NCI-H1048 (cell line): ENCODE measurements at places on chromosomes 3 and 15.

DNA sequence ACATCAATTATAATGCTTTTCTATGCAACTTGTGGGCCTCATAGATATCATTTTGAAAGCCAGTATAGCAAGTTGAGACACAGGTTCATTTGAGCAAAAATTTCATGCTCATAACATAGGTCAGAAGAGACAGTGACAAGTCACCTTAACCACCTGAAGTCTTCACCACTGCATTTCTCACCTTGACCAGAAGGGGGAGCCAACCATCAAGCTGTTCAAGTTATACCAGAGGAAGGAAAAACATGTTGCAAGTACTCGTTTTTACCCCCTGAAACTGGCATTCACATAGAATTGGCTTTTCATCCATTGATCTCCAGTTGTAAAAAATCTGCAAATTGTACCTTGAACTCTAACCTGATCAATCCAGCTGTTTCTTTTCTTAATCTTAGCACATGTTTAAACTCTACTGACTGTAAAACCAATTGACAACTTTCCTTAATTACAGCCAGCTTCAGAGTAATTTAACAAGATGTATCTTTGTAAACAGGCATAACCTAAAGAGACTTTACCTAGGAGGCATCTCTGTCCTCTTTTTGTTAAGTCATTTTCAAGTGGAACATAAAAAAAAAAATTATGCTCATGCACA is 1.4 kb downstream of the LMOD3 start:
- DNase-seq: peak; percentile 19

DNA sequence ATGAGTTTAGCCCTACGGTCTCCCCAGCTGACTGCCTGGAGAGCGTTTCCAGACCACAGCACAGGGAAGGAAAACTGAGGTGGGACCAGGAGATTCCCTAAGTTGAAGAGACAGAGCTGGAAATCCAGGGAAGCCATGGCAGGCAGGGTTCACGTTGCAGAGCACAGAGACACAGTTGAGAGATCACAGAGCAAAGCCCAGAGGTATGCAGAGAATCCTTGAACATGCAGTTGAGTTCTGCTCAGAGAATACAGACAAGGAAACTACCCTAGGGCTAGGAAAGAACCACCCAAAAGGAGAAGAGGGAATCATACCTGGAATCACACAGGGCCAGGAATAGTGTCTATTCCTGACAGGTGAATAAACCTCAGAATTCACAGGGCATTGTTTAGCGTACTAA is 14.3 kb downstream of the SLC28A1 start:
- no peak for DNase-seq

DNA sequence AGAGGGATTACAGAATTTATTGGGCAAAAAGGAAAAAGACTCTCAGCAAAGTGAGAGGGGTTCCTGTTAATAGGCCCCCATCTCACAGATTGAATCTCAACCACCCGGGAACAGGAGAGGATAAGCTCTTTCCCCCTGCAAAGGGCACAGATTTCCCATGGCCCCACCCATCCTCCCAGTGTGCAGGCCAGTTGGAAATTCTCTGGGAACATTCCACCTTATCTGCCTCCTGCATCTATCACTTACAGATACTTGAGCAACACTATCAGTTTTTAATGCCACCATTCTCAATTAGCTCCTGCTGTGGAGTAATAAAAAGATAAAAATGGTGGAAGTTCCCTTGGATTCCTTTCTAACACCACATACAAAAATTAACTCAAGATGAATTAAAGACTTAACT is 350.0 kb upstream of the BCHE start:
- DNase-seq: no peak

DNA sequence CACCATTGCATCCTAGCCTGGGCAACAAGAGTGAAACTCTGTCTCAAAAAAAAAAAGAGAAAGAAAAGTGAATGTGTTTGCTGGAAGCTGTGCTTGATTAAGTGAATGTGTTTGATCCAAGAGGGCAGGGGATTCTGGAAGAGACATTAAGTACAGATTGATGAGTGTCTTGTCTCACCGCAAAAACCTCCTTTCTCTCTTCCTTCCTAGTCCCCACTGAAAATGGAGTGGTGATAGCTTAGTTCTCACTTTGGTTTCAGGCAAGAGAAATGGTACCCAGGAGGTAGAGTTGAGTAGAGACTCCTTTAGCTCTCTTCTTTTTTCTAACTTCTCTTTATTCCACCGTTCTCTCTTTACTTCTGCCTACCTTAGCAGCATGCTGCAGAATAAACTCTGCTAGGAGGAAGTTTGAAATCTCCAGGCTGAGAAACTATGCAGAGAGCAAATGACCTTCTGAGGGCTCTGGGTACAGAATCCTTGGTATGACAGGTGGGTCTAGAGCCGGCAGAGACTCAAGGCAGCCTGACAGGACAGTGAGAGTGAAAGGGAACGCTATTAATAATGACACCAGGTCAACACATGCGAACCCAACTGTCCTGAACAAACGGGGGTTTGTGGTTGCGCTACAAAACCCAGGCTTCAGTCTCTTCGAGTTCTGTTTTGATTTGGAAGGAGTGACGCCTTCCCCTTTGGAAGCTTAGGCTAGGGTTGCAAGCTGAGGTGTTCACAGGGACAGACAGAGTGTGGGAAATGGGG is 74.9 kb downstream of the SMAD3 start:
- no peak for DNase-seq

DNA sequence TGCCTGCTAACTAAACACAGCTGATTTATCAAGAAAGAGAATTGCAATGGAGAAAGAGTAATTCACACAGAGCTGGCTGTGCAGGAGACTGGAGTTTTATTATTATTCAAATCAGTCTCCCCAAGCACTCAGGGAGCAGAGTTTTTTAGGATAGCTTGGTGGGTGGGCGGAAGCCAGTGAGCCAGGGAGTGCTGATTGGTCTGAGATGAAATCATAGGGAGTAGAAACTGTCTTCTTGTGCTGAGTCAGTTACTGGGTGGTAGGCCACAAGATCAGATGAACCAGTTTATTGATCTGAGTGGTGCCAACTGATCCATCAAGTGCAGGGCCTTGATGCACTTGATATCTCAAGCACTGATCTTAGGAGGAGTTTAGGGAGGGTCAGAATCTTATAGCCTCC is 891.9 kb upstream of the CADM2 start:
- no peak for DNase-seq

DNA sequence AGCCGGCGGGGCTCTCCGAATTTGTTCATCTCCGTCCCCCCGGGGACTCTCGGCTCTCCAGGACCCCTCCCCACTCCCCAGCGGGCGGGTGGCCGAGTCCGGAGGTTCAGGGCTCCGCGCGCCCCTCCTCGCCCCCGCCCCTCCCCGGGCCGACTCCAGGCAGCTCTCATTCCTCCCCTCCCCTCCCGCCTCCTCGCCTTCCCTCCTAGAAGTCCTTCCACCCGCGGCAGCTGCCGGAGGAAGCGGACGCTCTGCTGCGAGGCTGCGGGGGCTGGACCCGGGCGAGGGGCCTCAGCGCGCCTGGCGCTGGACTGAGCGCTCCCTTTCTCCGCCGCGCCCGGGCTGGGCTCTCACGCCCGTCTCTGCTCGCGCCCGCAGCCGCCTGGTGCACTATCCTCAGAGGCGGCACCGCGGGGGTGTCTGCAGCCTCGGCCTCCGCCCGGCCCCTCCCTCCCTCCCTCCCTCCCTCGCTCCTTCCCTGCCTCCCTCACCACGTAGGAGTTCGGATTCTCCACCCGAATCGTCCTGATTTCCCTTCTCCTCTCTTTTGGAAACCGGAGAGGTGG is at the start of gene ROBO2:
Gene ROBO2, plus strand, starts transcription at position 494 of the 566 bp plus-strand sequence. CDS start 687 bp downstream, outside the sequence.
- no peak for DNase-seq

GRCh38 chr3:331881-332280 is 135.3 kb downstream of the CHL1 start:
- DNase-seq: no peak

- no peak for DNase-seq
Observed at GRCh38 chr3:179460260-179460659, 9.0 kb upstream of the GNB4 start.

GRCh38 chr3:16697443-16698147 is 92.4 kb upstream of the DAZL start:
- DNase-seq: no peak
